Activated CD8-positive, alpha-beta memory T cell treated with anti-CD3 and anti-CD28 coated beads for 48 hours (primary cell): ENCODE measurements at places on chromosomes 13 and 19.
A peak's percentile ranks its signal among the peaks of the same experiment; 100 is the strongest.

GRCh38 chr13:30148786-30149185 lies 158.6 kb downstream of the KATNAL1 start:
- no peak for DNase-seq

GRCh38 chr19:45117167-45117594 lies 24.2 kb downstream of the PPP1R37 start:
- peak; percentile 50 for DNase-seq

GRCh38 chr13:99516153-99516929 lies 15.1 kb downstream of the TM9SF2 start:
- DNase-seq, result no peak

DNA sequence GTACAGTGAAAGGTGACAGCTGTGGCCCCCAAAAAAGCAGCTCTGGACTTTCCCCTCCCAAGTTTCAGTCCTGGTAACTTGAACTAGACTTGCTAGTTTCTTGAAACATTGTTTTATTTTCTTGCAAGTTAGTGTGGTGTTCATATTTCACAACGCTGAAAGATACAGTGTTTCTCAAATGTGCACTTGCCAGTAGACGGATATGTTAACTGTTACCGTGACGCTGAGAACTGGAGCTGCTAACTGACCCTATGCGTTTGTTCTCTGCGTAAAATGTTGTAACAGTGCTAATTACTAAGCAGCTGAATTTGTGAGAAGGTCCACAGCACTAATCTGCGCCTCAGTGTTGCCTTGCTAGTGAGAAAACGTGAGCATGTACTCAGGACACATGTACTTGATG lies 79.6 kb downstream of the GGACT start:
- no peak for DNase-seq

DNA sequence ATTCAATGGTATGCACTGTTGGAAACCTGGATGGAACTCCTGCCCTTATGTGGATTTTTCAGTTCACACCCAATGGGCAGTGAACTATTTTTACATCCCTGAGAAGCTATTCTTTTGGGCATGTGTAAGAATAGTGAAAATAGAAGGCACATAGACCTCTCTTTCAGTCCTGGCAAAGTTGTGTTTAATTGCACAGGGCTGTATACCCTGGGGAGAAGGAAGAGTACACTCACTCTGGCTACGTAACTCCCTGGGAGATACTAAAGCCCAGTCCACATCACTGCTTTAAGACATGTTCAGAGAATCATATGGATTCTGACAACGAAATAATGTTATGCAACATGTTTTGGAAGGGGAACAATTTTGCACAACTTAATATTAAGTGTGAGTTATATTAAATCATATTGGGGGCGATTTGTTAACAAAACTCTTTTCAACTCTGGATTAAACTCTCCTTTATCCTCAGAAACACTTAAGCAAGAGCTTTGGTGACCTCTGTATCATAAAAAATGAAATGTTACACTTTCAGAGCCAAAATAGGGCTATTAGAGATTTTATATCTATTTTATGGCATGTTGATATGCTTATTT lies 166.1 kb downstream of the DCT start:
- DNase-seq, result no peak
